Dorsolateral prefrontal cortex (tissue), 122 donors: ENCODE measurements at places on chromosomes 13 and 19. TPM values are rescaled to one million over a fixed set of nuclear protein-coding genes. Genes with fewer than 3 reads are reported as not detected.

The MAST1 gene
- total RNA-seq = 166 TPM

The PRODH2 gene
- total RNA-seq = not detected

The U2AF2 gene
- 149 TPM for total RNA-seq

The GPATCH1 gene
- total RNA-seq = 14.4 TPM

DNA sequence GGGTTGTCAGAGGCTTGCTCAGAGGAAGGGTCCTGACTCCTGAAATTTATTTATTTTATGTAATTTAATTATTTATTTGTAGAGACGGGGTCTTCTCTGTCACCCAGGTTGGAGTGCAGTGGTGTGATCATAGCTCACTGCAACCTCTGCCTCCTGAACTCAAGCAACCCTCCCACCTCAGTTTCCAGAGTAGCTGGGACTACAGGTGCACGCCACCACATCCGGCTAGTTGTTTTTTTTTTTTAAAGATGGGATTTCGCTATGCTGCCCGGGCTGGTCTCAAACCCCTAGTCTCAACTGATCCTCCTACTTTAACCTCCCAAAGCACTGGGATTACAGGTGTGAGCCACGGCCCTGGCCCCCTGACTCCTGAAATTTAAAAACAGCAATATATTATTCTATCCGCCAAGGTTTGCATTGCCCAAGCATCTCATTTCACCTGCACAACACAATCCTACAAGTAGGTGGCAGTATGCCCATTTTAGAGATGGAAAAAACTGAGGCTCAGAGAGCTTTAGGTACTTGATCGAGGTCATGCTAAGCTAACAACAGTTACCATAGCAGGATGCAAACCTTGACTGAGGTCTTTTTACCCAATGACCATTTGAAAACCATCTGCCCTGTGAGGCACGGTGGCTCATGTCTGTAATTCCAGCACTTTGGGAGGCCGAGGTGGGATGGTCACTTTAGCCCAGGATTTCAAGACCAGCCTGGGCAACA, 18.1 kb downstream of the ARHGEF18 start:
- DNase-seq = no peak

DNA sequence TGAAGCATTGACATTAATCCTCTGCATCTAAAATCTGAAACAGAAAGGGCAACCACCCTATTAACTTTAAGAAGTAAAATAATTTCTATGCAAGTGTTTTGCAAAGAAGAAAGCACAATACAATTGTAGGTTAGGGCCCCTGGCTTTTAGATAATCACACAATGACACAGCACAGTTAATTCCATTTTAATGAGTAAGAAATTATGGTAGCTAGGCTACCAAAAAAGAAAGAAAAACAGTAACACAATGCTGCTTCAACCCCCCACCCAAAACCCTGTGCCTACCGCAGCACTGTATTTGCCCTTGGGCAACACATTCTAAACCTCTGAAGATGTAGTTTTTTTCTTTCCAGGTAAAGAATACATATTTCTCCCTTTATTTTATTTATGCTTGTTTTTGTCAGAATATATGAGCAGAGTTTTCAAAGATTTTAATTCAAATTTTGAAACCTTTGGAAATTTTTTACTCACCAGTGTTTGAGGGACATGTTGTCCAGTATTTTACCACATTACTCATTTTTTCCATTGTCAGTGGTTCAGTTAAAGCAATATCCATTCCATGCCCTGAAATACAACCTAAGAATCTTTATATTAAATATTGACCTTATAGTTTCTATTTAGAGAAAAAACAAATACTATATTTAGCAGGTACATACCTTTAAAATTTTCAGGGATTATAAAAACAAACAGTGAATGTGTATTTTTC, 21.1 kb downstream of the SOHLH2 start:
- no peak for DNase-seq

- no peak for DNase-seq
These were observed 98.2 kb upstream of the SERP2 start for GRCh38 chr13:44275381-44275780.

The CGB5 gene
- not detected for total RNA-seq

The ZNF222 gene
- total RNA-seq = 10.7 TPM
